ENCODE measurements at places on chromosomes 12 and 14. TPM values are rescaled to one million over a fixed set of nuclear protein-coding genes. Genes with fewer than 3 reads are reported as not detected.

GRCh38 chr14:33880330-33880729 lies 70.5 kb downstream of the EGLN3 start:
- DNase-seq, result no peak

DNA sequence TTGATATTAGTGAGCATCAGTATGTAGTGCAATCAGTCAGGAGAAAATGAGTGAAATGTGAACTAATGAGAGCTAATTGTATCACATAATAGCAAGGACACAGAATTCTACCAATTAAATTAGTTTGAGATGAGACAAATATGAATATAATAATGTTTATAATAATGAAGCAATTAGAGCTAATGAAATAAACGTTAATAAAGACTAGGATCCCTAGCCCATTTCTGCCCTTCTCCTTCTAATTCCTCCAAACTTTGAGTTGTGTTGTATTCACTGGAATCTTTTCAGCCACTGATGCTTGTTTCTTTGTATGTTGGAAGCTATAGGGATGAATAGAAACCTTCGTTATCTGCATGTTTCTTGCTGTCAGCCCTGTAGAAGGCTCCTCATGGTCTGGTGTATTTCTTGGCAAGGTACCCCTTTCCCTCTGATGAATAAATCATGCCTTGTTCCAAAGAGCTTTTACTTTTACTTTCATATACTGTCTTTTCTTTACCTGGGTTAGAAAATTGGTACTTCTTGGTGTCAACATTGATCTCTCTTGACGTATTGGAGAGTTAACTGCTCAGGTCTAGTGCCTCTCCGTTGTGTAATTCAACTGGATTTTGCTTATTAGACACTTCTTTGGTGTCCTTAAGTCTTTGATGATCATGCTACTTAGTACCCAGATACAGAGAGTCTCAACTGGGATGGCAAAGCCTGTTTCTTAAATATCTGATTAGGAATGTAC lies 154.8 kb downstream of the PTCSC3 start:
- no peak for DNase-seq

GRCh38 chr12:110680032-110680431 lies 8.9 kb downstream of the HVCN1 start:
- DNase-seq, result no peak

GRCh38 chr14:36756226-36756625 lies 94.6 kb downstream of the PAX9 start:
- DNase-seq, result no peak

GRCh38 chr14:80768646-80769045 lies 172.9 kb downstream of the CEP128 start:
- DNase-seq, result no peak

DNA sequence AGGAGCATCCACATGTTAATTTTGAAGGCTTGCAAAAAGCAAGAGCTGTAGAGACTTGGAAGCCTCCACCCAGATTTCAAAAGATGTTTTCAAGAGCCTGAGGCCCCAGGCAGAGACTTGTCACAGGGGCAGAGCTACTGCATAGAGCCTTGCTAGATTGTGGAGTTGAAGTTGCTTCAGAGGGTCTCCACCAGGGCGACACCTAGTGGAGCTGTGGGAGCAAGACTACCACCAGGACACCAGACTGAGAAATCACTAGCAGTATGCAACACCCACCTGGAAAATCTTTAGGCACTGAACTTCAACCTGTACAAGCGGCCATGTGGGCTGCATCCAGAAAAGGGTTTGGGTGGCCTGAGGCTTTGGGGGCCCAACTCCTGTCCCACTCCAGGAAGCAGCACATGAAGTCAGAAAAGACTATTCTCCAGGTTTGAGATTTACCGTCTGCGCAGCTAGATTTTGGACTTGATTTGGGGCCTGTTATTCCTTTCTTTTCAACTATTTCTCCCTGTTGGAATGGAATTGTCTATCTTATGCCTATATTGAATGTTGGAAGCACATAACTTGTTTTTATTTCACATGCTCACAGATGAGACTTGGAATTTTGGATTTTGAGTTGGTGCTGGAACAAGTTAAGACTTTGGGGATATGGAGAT lies 508.6 kb downstream of the FLRT2 start:
- DNase-seq, result no peak

DNA sequence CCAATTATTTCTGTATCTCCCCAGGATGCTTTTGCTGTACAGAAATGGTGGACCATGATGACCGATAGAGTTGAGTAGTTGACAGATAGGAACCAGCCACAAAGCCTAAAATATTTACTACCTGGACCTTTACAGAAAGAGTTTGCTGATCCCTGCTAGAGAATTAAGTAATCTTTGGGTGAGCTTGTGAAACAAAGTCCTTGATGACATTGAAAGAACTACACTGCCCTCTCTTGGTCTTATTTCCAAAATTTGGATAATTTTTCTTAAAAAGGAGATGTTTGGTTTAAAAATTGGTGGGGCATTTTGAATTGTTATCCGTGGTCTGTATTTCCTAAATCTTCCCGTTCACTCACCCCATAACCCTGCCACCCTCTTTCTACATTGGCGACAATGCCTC lies 13.7 kb upstream of the TCTN1 start:
- no peak for DNase-seq

GRCh38 chr12:120563495-120563894 lies 17.7 kb downstream of the POP5 start:
- DNase-seq, result no peak

DNA sequence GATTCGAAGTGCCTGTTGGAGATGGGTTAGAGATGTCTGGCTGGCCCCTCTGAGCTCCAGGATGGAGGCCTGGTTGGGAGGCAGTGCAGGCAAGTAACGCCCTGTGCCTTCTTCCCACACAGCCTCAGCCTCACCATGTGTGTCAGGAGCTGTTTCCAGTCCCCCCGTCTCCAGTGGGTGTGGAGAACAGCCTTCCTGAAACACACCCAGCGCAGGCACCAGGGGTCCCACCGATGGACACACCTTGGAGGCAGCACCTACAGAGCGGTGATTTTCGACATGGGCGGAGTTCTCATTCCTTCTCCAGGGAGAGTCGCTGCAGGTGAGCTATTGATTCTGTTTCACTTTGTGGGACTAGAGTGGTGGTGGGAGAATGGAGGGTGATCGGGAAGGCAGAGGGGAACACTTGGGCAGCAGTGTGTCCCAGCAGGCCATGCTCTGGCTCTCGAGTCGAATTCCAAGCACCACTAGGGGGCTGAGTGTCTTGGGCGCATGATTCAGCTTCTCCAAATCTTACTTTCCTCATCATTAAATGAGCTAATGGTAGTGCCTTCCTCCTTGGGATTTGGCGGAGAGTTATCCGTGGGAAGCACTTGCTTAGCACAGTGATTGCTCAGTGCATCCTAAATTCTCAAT lies 6.8 kb downstream of the ACAD10 start:
- DNase-seq, result no peak

GRCh38 chr14:53304726-53305381 lies 151.7 kb upstream of the DDHD1 start:
- DNase-seq, result no peak

DNA sequence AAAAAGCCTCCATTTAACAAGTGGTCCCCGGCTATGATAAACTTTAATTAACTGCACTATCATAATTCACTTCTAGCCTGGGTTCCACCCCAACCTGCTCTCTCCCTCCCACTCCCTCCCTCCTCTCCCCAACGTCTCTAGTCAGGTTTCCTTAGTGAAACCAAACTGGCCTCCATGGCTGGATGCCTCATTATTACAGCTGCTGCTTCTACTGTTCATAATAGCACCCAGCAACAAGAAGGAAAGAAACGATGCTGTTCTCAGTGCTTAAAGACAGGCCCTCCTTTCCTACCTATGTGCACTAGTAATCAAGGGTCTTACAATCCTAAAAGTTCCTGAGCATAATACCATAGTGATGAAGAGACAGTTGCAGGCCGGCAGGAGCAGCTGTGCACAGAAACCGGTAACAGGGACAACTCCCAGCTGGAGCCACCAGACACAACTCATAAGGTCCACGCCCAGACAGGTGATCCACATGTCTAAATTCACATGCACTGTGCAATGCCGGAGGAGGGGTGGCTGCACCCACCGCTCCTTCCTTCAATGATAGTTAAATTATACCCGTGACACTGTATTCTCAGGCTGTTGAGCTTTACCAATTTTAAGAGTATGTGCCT lies 6.2 kb downstream of the IRF2BPL start:
- no peak for DNase-seq

- DNase-seq, result no peak
Observed at GRCh38 chr14:56198438-56198837, 80.2 kb downstream of the PELI2 start.

DNA sequence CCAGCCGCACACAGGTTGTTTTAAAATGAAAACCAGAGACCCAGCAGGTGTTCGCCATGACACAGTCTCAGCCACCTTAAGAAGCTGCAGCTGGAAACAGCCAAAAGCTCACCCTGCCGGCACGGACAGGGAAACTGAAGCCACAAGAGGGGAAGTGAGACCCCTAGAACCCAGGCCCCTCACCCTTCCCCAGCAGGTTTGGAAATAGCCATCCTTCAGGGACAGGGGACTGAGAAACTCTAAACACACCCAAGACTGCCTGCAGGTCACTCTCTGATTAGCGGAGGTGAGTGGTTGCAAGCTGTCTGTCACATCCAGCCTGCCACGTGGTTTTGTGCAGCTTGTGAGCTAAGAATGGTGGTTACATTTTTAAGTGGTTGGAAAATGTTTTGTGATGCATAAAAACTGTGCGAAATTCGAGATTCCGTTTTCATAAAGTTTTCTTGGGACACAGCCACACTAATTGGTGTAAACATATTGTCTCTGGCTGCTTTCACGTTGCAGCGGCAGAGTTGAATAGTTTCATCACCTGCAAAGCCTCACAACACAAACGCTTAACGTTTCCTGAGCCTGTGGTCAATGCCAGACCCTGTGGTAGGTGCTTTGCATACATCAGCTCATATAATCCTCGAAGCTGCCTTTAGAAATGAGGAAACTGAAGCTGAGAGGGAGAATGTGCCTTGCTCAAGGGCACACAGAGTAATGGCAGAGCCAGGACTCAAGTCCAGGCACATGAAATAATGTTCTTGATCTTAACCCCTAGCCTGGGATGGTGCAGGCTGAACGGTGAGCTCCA lies 1.7 kb upstream of the SELPLG start:
- no peak for DNase-seq

DNA sequence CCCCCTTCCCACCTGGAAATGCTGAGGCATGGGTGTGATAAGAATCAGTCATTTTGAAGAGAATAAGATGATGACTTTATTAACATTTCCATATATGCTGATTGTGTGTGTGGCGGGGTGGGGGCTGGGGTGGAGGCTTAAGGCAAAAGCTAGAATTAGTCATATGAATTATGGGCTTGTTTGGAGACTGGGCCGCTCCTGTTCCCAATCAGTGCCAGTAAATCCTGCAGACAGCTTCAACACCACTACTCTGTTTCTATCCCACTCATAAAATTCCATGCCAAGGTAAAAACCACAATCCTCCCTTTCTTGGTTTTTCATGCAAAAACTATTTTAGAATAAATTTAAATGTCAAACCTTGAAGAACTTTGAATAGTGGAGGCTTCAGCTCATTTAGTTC lies 29.9 kb upstream of the SLC38A2 start:
- no peak for DNase-seq

GRCh38 chr12:106369624-106370346 lies 12.2 kb downstream of the POLR3B start:
- no peak for DNase-seq

- DNase-seq, result no peak
Observed at GRCh38 chr12:106301611-106302321, 767 bp upstream of the TCP11L2 start.

- no peak for DNase-seq
Observed at GRCh38 chr14:20798318-20798717, 4.3 kb downstream of the RNASE1 start.

DNA sequence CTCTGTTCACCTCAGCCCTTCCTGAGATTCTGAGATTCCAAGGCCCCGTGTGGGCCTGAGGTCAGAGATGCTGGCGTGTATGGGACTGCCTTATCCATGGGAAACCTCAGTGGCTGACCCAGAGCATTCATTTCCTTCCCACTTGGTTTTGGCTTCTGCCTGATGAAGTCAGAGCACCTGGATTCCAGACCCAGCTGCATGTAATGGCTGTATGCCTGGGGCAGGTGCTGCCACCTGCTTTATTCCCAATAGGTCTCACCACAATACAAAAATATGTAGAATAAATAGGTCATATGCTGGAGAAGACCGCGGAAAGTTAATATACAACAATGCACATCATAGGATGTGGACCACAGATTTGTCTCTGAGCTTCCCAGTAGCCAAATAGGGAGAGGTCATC lies 25.6 kb downstream of the FIGNL2 start:
- no peak for DNase-seq

DNA sequence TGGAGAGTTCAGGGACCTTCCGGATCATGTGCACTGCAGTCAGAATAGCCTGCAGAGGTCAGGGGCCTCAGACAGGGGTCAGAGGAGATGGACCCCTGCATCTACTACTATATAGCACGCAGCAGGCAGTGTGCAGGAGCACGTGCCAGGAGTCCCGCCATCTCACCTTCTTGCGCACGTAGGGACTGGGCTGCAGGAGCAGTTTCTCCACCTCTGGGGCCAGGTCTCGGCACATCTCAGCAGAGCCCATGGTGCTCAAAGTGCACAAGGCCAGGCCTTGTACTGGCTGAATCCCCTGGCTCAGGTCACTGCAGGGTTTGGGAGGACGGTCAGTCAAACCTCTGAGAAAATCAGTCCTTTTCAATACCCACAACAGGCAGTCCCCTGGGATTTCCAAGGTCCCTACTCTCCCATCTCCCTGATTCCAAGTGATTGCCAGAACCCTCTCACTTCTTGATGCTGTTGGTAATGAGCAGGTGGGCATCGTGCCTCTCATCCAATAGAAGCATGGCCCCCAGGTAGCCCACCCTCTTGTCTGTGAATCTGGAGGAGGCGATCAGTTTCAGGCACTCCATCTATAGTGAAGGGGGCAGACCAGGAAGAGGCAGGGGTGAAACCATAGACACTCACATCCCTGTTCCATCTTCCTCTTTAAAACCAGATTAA lies 1.3 kb downstream of the AP1G2 start:
- DNase-seq, result no peak

DNA sequence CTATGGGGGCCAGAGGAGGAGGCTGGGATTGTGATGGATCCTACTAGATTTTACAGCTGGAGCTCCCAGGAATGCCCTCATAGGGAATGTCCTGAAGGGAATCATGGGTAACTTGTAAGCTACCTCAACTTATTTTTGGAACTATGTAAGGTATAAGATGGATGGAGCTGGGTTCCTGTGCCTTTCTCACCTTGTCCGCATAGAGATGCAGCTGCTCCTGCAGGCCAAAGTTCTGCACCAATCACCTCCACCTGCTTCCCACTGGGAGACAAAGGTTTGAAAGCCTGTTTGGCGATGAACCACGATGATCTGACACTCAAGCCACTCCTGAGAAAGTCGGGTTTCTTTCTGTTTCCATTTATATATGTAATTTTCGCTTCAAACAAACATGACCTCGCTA lies 648 bp upstream of the AKAP5 start:
- no peak for DNase-seq

GRCh38 chr12:28212182-28212581 lies 21.9 kb downstream of the CCDC91 start:
- no peak for DNase-seq

Gene CACNA2D4
- 0.15 TPM for total RNA-seq

Gene MMP19
- 0.05 TPM for total RNA-seq

Gene CMKLR1
- total RNA-seq, result 0.03 TPM

Gene PPP4R4
- total RNA-seq, result 1.1 TPM

All from Panc1 (cell line).